NCI-H1694 (cell line): ENCODE measurements at places on chromosomes 7 and 10.

DNA sequence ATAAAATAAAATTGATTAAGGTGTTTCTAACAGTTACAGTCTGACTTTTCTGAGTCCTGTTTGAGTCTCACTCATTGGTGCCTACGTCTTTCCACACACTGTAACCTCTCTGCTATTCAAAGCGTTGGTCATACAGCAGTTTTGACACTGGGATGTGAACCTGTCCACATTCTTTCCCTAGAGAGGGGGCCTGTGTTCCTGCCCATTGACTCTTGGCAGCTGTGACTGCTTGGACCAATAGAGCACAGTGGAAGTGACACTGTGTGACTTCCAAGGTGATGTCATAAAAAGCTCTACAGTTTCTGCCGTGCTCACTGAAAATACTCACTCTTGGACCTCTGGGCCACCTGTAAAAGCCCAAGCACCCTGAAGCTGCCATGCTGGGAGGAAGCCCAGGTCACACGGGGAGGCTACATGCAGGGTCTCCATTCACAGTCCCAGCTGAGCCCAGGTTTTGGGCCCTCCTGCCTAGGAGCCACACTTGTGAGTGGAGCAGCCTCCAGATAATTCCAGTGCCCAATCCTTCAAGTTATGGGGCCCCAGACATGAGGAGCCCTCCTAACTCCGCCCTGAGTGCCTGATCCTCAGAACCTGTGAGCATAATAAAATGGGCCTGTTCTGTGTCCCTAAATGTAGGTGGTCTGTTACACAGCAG is 704 bp upstream of the ANTXRL start:
- DNase-seq, result no peak

GRCh38 chr7:2191016-2191415 is 41.7 kb downstream of the MAD1L1 start:
- no peak for DNase-seq

GRCh38 chr10:21934307-21934706 is 69.2 kb downstream of the DNAJC1 start:
- DNase-seq, result no peak

DNA sequence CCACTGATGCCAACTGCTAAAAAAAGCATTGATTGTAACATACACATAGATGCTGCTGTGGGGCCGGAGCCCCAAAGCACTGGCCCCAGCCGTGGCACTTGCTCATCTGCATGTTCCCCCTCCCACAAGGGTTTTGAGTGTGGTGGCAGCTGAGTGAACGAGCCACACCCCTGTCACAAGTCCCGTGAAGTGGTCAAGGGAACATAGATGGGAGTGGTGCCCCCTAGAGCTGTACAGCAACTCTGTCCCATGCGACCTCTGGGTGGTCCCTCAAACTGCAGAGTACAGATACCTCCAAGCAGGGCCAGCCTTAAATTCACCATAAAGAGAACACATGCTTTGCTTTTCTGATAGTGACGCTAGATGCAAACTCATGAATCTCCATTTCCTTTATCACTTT is 503.3 kb upstream of the NRP1 start:
- DNase-seq, result no peak

- no peak for DNase-seq
Measured at GRCh38 chr7:95527776-95528250, 42.1 kb downstream of the ASB4 start.
